T-cell (primary cell): ENCODE measurements at places on chromosomes 6 and 20.

GRCh38 chr6:43771210-43771857 is 1.3 kb downstream of the VEGFA start:
- peak; percentile 21 for DNase-seq

DNA sequence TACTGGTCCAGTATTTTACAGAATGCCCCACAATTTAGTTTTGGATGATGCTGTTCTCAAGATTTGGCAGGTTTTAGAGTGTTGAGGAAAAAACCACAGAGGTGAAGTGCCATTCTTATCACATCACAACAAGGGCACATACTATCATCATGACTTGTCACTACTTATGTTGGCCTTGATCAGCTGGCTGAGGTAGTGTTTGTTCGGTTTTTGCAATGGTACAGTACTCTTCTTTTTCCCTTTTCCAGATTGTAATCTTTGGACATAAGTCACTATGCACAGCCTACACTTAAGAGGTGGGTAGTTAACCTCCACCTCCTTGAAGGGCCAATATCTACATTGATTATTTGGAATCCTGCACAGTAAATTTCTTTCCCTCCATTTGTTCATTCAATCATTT is 8.8 kb downstream of the TENT5A start:
- no peak for DNase-seq

GRCh38 chr6:169424149-169424804 is 170.6 kb upstream of the THBS2 start:
- no peak for DNase-seq

GRCh38 chr20:19750907-19751636 is 7.0 kb upstream of the RIN2 start:
- no peak for DNase-seq

DNA sequence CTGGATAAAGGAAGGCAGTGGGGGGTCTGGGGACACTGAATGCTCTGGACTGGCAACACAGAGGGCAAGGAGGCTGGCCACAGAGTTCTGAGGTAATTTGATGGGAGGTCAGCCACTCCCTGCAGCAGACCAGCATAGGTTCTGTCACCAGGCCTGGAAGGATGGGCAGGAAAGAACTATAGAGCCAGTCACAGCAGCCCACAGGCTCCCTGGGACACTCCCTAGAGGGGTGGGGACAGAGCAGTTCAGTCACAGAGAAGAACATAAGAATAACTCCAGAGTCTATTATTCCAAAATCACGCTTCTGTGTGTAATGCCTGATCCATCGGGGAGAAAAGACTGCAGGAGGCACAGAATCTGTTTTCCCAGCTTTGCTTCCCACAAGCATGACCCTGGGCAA is 19.6 kb downstream of the DYNLRB1 start:
- no peak for DNase-seq

DNA sequence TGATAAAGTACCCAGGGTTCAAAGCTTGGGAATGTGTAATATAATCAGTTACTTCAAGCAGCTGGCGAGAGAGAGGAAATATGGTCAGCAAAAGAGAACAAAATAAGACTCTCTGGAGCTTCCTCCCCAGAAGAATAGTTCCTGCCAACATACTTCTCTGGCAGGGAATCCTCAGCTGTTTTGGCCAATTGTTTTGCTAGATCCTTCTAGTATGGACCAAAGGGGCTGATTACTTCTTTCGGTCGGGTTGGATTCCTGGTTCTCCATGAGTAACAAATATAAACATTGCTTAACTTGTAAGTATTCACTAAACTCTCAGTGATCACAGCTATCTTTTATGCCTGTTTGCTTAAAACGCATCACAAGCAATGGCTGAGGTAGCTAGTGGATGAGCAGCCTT is 31.4 kb upstream of the FBXO9 start:
- DNase-seq = no peak

DNA sequence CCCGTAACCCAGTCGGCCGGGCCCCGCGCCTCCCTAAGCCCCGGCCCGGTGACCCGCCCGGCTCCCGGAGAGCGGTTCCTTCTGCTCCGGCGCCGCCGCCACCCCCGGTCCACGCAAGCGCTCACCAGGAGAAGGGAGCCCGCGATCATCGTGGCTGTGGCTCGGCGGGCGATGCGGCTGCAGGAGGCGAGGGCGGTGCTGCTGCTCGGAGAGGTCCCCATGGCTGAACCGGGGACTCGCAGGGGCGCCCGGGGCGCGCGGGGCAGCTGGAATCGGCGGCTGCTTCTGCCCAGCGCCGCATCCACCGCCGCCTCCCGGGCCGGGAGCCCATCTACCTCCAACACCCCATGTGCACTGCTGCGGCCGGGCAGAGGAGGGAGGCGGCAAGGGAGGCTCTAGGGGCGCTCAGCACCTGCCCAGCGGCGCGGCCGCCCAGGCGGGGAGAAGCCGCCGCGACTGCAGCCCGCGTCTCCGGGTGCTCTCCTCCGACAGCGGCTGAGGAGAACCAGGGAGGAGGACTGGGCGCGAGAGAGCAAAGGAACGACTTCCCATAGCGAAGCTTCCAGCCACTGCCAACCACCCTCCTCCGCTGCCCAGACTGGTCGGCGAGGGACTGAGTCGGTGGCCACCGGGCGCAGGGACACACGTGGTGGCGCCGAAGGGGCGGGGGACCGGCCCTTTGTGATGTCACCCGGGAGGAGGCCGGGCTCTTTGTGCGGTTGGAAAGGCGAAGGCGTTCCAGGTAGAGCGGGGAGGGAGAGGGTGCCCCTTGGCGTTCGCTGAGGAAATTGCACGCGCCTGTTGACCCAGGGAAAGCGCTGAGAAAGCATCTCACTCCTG is at the start of gene TNFRSF21:
Gene TNFRSF21 (minus strand): TSS at position 615 of the 840 bp plus-strand sequence. CDS start 394 bp downstream, at position 221.
- DNase-seq = peak; percentile 69

DNA sequence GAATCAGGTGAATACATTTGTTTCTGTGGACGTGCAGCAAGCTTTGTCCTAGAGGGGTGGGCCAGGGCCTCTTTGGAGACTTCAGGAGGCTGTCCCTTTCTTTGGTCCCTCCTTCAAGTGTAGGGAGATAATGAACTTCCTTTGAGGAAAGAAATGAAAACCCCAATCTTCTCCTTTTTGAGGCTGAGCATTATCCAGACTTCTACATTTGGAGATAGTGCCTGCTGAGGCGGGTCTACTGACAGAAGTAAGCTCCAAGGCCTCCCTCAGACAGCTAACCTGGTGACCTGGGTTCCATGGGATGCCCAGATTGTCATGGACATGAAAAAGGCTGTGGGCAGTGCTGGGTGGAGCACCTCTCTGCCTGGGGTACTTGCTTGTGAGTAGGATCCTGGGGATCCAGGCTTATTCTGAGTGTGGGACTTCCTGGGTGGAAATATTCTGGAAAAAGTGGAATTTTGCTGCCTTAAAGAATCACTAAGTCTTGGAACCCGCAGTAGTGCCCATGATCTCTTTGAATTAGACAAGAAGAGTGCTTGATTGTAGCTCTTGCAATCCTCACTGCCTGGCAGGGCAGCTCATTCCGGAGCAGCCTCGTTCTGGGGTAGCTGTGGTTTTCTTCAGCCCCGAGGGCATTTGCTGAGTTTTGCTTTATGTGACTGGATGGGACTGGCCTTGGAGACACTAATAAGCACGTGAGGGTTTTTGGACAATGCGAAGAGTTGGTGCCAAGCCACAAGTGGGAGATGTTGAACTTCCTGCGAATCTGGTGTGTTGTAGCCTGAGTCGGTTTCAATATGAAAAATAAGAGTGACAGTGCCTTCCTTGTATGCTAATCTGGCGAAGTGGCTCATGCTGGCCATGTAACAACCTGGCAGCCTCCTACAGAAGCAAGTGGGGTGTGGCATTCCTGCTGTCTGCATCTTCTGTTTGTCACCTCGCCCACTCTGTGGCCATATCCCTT is 28.1 kb downstream of the SNRNP48 start:
- no peak for DNase-seq

GRCh38 chr20:11453430-11453829 is 464.3 kb upstream of the BTBD3 start:
- DNase-seq = no peak

- DNase-seq = no peak
Measured at GRCh38 chr6:121399966-121400365, 35.5 kb upstream of the GJA1 start.

DNA sequence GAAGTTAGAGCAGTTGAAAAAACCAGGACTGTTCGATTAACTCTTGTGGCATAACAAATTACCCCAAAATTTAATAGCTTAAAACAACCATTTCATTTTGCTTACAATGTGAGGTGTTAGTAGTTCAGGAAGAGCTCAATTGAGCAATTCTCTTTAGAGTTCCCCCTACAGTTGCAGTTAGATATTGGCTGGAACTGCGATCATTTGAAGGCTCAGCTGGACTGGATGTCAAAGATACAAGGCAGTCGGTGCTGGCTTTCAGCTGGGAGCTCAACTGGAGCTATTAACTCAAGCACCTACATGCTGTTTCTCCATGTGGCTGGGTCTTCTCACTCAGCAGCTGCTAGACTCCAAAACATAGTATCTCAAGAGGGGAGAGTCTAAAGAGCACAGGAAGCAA is 96.0 kb upstream of the LOC128125822 start:
- DNase-seq = no peak

- no peak for DNase-seq
Measured at GRCh38 chr6:111208933-111209332, 121.6 kb downstream of the SLC16A10 start.

GRCh38 chr6:111215131-111215530 is 127.8 kb downstream of the SLC16A10 start:
- no peak for DNase-seq

DNA sequence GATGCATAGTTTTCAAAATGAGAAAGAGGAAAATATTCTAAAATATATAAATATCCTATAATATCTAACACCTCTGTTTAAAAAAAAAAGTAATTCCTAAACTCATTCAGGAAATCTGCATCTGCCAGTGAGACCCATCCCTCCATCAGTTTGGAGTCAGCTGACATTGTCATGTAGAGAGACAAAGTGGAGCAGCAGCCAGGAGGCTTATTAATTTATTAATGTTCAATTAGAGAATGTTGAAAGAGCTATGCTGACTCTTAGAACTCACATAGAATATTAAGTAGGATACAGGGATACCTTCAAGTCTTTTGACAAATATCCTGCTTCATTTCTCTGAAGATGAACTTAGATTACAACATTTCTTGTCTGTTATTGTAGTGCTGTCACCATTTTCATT is 12.8 kb upstream of the PERP start:
- DNase-seq = no peak

DNA sequence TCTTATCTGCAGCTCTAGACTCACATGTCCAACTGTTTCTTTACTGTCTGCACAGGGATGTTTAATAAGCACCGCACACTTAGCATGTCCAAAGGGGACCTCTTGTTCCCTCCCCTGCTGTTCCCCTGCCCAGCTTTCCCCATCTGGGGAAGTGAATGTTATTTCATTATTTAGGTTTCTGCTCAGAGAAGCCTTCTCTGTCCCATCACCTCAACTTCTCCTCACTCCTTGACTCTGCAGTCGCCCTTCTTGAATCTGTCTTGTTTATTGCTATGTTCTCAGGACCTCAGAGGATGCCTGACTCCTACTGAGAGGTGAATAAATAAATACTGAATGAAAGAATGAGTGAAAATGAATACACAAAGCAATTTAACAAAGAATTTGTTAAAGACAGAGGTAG is 121.0 kb downstream of the SASH1 start:
- DNase-seq = no peak

DNA sequence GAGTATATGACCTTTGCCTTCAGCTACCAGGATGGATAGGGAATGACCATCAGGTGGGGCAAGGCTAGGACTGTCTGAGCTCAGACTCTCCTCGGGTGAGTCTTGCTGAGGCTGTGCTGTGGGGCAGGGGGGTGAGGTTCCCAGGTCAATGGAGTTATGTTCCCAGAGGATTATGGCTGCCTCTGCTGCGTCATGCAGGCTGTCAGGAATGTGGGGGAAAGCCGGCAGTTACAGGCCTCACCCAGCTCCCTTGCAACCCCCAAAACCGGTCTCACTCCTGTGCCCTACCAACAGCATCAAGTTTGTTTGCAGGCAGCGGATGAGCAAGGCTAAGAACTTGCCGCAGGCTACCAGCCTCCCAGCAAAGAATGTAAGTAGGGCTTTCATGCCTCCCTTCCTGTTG is 93.5 kb downstream of the ESR1 start:
- DNase-seq = no peak

- no peak for DNase-seq
Measured at GRCh38 chr6:7373739-7374138, 15.8 kb downstream of the CAGE1 start.

- no peak for DNase-seq
Measured at GRCh38 chr6:128252341-128253176, 267.8 kb downstream of the PTPRK start.

GRCh38 chr6:42071881-42072583 is 21.7 kb downstream of the TAF8 start:
- DNase-seq = no peak

DNA sequence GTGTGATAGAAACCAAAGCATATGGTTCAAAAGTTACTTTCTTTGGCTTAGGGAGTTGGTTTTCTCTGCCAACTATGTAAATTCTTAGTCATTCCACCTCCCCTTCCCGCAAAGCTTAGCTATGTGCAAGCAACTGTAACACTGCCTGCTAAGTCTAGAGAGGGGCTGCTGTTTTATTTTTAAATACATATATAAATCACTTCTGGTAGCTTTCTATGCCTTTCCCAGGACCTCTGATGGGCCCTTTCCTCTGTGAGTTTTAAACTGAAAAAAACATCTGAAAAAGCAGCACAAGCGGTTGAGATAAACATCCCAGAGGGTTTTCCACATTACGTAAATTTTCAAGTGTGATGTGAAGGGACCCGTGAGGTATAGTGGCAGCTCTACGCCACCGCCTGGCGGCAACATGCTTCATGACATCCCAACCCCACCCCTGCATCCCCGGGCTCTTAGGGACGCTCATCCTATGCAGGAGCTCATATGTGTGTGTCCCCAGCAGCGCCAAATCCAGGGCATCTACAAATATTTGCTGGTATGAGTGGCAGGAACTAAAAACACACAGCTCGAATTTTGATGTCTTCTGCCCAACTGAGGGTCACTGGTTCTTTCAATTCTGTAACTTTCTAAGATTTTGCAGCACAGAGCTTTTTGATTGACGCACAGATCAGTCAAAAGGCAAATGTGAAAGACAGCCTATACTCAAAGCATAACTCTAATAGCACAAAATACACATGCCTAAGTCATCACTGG is 12.7 kb downstream of the SAYSD1 start:
- peak; percentile 10 for DNase-seq

- DNase-seq = no peak
Measured at GRCh38 chr6:88490195-88490907, 324.2 kb upstream of the CNR1 start.

GRCh38 chr6:43973357-43973756 is 153.9 kb downstream of the MRPL14 start:
- DNase-seq = no peak

DNA sequence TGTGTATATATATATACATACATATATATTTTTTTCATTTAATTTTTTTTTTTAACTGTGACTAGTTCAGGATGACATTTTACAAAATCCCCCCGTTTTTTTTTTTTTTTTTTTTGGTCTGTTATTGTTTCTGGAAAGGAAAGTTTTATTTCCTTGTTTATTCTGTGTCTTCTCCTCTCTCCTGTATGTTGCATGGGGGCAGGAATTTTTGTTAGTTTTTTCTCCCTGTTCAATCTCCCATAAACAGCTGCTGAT is 32.4 kb upstream of the TXLNB start:
- no peak for DNase-seq

DNA sequence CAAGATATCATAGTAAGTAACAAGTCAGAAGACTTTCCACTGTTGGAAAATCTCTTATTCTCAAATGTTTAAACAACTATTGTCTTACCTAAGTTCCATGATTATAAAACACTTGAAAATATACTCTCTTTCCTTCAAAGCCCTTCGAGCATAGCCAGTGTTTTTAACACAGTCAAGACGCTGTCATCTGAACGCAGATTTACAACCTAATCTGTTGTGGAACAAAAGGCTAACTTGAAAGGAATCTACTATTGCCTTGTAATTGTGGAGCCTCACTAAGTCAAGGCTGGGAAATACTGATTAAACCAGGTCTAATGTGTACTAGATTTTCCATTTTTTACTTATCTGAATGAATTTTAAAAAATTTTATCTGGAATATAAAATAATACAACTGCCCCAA is 205.8 kb downstream of the TRDN start:
- DNase-seq = no peak
